ENCODE measurements at places on chromosomes 7 and 10. TPM values are rescaled to one million over a fixed set of nuclear protein-coding genes. Genes with fewer than 3 reads are reported as not detected.

Gene SNX13
- total RNA-seq, result 80.9 TPM

GRCh38 chr10:124460144-124460543 lies 1.5 kb upstream of the LHPP start:
- H3K36me3 ChIP-seq, result no peaks in the 10 kb centered on the region
- no peak for DNase-seq
- peaks cover 4% of the 10 kb centered on the region for H3K4me1 ChIP-seq

GRCh38 chr10:89655722-89656121 lies 10.7 kb upstream of the PANK1 start:
- no peak for DNase-seq
- no peaks in the 10 kb centered on the region for H3K27me3 ChIP-seq
- no peaks in the 10 kb centered on the region for H3K4me1 ChIP-seq
- H3K27ac ChIP-seq, result no peak overlapping the region
- H3K4me3 ChIP-seq, result no peak overlapping the region

DNA sequence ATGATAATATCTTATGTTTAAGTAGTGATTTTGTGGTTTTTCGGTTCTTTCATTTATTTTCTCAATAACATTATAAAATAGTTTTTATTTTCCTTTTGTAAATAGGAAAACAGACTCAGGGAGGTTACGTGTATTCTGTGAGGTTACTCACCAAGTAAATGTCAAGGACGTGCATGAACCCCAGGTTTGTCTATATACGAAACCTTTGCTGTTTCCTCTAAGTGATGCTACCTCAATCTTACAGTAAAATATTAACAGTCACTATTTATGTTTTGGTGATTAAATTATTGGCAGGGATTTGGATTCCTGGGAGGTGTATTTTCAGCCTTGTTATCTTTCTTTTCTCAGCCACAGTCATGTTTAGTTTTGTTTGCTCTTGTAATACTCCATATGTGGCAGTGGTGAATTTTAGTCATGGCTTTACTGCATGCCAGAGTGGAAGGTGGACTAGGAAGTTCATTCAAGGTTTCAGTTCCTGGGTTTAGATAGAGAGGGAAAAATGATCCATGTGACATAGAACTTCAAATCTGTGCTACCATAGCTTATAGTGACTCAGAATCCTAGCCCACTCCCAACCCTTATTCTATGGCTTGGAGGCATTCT lies 139.9 kb downstream of the ARL4A start:
- no peaks in the 10 kb centered on the region for H3K36me3 ChIP-seq
- no peaks in the 10 kb centered on the region for H3K4me1 ChIP-seq
- H3K4me3 ChIP-seq, result no peak overlapping the region
- no peak overlapping the region for H3K27ac ChIP-seq
- no peaks in the 10 kb centered on the region for H3K27me3 ChIP-seq
- no peak for DNase-seq
